Left renal cortex interstitium (tissue), 4 donors: ENCODE measurements at places on chromosomes 12 and 14. TPM values are rescaled to one million over a fixed set of nuclear protein-coding genes. Genes with fewer than 3 reads are reported as not detected.

SDSL gene
- 14.3 TPM for polyA plus RNA-seq

SOX5 gene
- 6.2 TPM for polyA plus RNA-seq

CLEC7A gene
- 1.4 TPM for polyA plus RNA-seq

TDRD9 gene
- polyA plus RNA-seq = 2.8 TPM

RHOJ gene
- polyA plus RNA-seq = 20.4 TPM

MRPS35 gene
- polyA plus RNA-seq = 78.3 TPM

TROAP gene
- 32.8 TPM for polyA plus RNA-seq

DDHD1 gene
- polyA plus RNA-seq = 13.5 TPM

FAIM2 gene
- polyA plus RNA-seq = 5.8 TPM

GPRC5A gene
- polyA plus RNA-seq = 8.4 TPM

GARIN6 gene
- not detected for polyA plus RNA-seq

PRR4 gene
- 13.1 TPM for polyA plus RNA-seq

ZNF84 gene
- polyA plus RNA-seq = 69.6 TPM

TOMM20L gene
- 1.5 TPM for polyA plus RNA-seq

ACSM4 gene
- polyA plus RNA-seq = not detected

KRT72 gene
- 0.08 TPM for polyA plus RNA-seq

GDF3 gene
- polyA plus RNA-seq = 1.6 TPM

GZMB gene
- 0.49 TPM for polyA plus RNA-seq

FIGNL2 gene
- 5.2 TPM for polyA plus RNA-seq

VWF gene
- 11.0 TPM for polyA plus RNA-seq

SYCP3 gene
- 1.5 TPM for polyA plus RNA-seq

KLHL33 gene
- 0.46 TPM for polyA plus RNA-seq

TMEM233 gene
- polyA plus RNA-seq = 1.6 TPM

RHEBL1 gene
- 2.1 TPM for polyA plus RNA-seq

PPP1R1A gene
- polyA plus RNA-seq = 54.8 TPM

RPL10L gene
- 0.22 TPM for polyA plus RNA-seq

C12orf54 gene
- 0.21 TPM for polyA plus RNA-seq

GLI1 gene
- polyA plus RNA-seq = 18.3 TPM

GPR84 gene
- 0.24 TPM for polyA plus RNA-seq

PIK3C2G gene
- polyA plus RNA-seq = 3.4 TPM

TMEM179 gene
- polyA plus RNA-seq = 1.8 TPM

TSPAN19 gene
- 0.75 TPM for polyA plus RNA-seq

TCL1B gene
- polyA plus RNA-seq = 0.41 TPM

CNTN1 gene
- 29.4 TPM for polyA plus RNA-seq

CD163 gene
- polyA plus RNA-seq = 7.3 TPM

CLEC1B gene
- polyA plus RNA-seq = 1.1 TPM

VPS37B gene
- 22.4 TPM for polyA plus RNA-seq

CPNE6 gene
- polyA plus RNA-seq = 0.11 TPM

OR6S1 gene
- polyA plus RNA-seq = not detected

PMCH gene
- 0.97 TPM for polyA plus RNA-seq

CIROP gene
- not detected for polyA plus RNA-seq

PLCZ1 gene
- 0.89 TPM for polyA plus RNA-seq

DAO gene
- 1.8 TPM for polyA plus RNA-seq

MAGOHB gene
- polyA plus RNA-seq = 36.2 TPM

SERPINA9 gene
- not detected for polyA plus RNA-seq

ZDHHC22 gene
- polyA plus RNA-seq = 0.54 TPM

TIGAR gene
- 8.4 TPM for polyA plus RNA-seq

THAP2 gene
- 16.0 TPM for polyA plus RNA-seq

AKAP6 gene
- 3.6 TPM for polyA plus RNA-seq

CFAP73 gene
- 0.76 TPM for polyA plus RNA-seq

HCAR2 gene
- 0.59 TPM for polyA plus RNA-seq

C3AR1 gene
- 2.2 TPM for polyA plus RNA-seq
